Fibroblast of mammary gland (primary cell): ENCODE measurements at places on chromosomes 1 and 21.
A peak's percentile ranks its signal among the peaks of the same experiment; 100 is the strongest.

GRCh38 chr1:39576016-39576657 is 453 bp downstream of the PABPC4 start:
- no peak for DNase-seq

DNA sequence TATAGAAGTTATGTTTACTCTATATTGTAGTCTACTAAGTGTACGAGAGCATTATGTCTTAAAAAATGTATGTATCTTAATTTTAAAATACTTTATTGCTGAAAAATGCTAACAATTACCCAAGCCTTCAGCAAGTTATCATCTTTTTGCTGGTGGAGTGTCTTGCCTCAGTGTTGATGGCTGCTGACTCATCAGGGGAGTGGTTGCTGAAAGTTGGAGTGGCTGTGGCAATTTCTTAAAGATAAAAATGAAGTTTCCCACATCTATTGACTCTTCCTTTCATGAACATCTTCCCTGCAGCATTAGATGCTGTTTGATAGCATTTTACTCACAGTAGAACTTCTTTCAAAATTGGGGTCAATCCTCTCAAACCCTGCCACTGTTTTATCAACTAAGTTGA is 95.8 kb downstream of the CDC7 start:
- DNase-seq, result peak; percentile 56

DNA sequence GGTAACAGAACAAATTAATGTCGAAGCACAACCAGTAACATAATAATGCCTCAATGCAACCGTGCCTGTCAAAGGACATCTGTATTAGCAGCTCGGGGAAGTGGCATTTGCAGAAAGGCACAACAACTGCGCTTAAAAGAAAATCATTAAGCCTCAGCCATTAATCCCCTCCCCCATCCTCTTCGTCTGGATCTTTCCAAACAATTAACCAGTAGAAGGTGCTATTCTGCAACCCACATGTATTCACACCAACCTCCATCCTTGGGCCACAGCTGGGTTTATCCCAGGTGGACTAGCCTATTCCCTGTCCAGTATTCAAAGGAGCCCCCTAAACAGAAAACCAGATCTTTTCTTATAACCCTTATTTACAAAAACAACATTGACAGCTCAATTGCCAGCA is 2.6 kb downstream of the RERE start:
- no peak for DNase-seq

DNA sequence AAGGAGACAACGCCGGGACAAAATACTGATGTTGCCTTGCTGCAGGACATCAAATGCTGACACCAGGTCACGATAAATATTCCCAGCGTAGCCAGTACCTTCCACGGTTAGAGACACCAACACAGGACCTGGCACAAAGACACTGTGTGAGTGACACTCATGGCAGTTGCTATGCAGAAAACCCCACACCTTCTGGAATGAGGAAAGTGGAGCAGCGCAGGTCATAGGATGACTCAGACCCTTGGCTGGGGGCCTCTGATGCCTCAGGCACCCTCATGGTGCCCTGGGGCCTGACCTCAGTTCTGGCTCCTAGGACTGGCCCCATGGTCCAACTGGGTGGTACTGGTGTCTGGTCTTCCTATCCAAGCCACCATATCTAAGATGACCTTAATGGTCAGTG is 7.0 kb downstream of the DCST2 start:
- peak; percentile 35 for DNase-seq

DNA sequence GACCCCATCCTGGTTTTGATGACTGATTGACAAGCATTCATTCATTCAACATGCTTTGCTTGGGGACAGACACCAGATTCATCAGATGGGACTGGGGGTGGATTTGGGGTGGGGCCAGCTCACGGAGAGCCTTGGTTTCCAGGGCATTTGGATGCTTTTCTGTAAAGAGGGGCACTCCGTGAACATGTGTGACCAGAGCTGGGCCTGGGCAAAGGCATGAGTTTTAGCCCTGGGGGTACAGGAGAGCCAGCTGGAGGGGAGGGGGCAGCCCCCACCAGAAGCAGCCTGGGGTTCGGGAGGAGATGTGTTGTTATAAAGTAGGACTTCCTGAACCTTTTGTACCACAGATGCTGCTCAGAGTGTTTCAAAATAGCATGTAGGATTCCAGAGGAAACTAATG is 99.7 kb downstream of the RIPK4 start:
- no peak for DNase-seq

- peak; percentile 66 for DNase-seq
Measured at GRCh38 chr1:153538315-153538821, 2.4 kb downstream of the S100A5 start.

DNA sequence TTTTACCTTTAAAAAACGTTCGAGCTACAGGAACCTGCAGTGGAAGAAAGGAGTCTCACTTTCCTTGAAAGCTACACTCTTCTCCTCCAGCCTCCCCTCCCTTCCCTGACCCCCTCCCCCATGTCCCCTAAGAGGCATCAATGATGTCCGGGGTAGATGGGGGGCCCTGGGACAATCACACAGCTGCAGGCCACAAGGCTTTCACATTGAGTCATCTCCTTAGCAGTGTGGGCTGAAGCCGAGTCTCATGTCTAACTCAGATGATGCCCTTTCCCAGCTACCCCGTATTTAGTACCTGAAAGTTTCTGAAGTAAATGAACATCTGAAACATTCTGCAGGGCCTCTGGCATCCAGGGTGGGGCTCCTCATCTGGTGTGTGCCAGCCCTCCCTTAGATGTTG is 6.3 kb upstream of the GPR25 start:
- peak; percentile 28 for DNase-seq

- DNase-seq, result no peak
Measured at GRCh38 chr21:33839167-33839716, 76.4 kb downstream of the ATP5PO start.

DNA sequence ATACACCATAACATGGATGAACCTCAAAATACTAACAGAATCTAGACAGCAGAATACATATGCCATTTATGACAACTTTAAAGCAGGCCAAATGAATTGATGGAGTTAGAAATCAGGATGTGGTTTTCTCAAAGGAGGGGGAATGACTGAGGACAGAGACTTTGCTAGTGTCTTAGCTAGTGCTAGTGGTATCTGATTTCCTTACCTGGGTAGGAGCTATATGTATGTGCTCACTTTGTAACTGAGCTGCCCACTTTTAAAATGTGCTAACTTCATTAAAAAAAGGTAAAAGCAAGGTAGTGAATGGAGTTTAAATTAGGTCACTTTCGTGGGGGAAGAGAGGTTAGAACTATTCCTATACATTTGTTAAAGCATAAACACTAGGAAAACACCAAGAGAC is 2.6 kb downstream of the GTF2B start:
- DNase-seq, result no peak

GRCh38 chr1:10555635-10556429 is 81.1 kb downstream of the PEX14 start:
- DNase-seq, result no peak

GRCh38 chr1:43573066-43573800 is 42.5 kb downstream of the PTPRF start:
- DNase-seq, result peak; percentile 15

GRCh38 chr1:69433073-69433472 is 134.6 kb upstream of the LRRC7 start:
- no peak for DNase-seq

GRCh38 chr1:234907208-234907939 is 221.3 kb downstream of the TOMM20 start:
- DNase-seq, result no peak

DNA sequence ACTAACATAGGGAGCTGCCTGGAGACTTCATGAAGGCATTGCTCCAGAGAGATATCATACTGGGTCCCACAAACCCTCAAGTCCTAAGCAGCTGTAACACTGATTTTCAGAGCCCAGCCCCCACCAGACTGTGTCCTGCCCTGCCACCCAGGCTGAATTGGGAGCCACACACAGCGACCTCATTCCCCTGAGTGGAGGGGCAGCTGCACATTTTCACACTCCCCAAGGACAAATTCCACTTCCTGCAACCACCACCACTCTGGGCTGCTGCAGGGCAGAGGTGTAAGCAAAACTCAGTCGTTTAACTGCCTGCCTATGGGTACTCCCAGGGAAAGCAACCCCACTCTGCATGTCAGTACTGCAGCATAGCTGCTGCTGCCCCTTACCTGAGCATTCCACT is 19.8 kb downstream of the DTL start:
- DNase-seq, result no peak

DNA sequence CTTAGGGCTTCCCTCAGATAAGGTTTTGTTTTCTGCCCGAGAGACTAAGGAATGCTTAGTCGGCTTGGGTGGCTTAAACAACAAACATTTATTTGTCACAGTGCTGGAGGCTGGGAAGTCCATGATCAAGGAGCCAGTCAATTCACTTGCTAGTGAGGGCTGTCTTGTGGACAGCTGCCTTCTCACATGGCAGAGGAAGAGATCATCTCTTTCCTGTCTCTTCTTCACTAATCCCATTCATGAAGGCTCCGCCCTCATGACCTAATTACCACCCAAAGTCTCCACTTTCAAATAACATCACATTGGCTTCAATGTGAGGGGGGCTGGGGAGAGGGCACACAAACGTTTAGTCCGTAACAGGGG is 50.5 kb upstream of the IL12RB2 start:
- no peak for DNase-seq

DNA sequence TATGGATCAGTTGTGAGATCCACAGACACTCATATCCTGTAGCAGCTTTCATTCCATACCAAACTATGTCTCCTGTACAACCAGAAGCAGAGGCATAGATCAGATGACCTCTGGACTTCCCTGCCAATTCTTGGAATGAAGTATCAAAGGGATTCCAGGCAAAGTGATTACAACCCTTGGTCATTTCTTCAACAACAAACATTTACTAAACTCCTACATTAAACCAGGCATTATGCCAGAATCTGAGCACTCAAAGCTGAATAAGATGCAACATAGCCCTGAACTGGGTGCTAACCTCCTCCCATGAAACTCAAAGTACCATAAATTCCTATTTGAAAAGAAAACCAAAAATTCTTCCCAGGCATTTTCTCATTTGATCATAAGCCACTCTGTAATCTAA is 121.2 kb upstream of the SGIP1 start:
- DNase-seq, result peak; percentile 49

- DNase-seq, result no peak
Measured at GRCh38 chr1:237235091-237235490, 193.1 kb downstream of the RYR2 start.

DNA sequence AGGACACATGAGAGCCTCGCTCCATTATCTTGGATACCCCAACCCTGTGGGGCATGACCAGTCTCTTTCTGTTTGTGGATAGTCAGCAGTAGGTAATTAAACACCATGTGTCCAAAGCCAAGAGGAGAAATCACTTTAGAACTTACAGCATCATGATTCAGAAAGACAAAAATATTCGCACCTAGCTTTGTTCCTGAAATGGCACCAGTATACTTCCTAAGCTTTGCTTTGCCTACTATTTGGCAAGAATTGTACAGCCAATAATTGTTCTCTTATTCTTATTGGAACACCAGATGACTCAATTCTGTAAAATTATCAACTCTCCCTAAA is 24.2 kb downstream of the TNFRSF9 start:
- DNase-seq, result no peak

- peak; percentile 85 for DNase-seq
Measured at GRCh38 chr1:44631647-44632539, 42.4 kb downstream of the TMEM53 start.

DNA sequence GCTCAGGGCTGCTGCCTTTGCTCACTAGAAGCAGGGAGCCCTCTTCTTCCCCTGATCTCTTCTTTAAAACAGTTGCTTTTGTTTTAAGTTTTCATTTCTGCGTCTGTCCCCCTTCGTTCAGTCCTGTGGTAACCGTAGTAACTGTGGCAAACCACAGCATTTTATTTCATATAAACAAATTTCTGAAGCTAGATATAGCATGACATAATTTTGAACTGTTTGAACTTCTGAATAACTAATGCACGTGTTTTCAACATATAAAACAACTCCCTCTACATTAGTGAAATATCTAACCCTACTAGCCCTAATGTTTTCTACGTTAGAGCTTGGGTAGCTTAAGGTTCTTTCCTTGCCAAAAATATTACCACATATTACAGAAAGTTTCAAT is 104.6 kb downstream of the DISP1 start:
- DNase-seq, result peak; percentile 39

- no peak for DNase-seq
Measured at GRCh38 chr1:37515185-37516034, 844 bp upstream of the MEAF6 start.

DNA sequence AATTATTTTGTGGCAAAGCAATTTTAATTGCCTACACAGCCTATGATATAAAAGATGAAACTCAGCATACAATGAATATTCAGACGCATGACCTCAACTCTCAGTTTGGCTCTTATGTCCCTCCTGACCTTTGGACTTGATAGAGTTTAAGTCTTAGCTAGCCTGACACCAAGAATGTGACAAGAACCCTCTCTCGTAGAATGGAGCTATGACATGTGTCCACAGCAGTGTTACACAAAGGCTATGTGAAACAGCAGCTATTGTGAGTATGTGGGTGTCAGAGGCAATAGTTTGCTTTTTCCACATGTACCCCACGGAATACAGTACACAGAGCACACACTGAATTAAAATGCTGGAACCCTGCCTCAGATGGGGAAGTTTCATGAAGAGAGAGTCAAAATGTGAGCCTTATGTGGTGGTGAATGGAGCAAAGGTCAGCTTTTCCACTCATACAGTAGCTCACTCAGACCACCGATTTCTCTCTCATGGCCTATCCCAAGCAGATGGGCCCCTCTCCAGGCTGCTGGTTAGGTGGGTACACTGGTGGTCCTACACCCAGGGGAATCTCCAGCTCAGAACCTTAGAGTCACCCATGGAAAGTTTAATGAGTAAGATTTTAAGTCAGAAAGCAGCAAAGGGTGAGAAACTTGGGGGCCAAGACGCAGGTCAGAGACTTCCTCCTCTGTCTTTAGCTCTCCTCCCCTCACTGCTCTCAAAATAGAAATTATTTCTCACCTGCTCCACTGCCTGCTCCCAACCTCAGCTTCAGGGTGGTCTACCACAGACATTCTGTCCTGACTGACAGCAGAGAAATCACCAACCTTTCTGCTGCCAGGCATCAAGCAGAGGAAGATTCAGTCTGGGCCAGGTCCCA is 10.1 kb upstream of the XCL2 start:
- no peak for DNase-seq

- no peak for DNase-seq
Measured at GRCh38 chr1:161068306-161069234, 1.1 kb downstream of the ARHGAP30 start.
